ENCODE measurements at places on chromosomes 3 and 15. TPM values are rescaled to one million over a fixed set of nuclear protein-coding genes. Genes with fewer than 3 reads are reported as not detected.

The SCN11A gene
- 0.05 TPM for total RNA-seq

The TMOD2 gene
- 9.5 TPM for total RNA-seq

The NR1D2 gene
- total RNA-seq = 132 TPM

The GOLGA6B gene
- 0.18 TPM for total RNA-seq
